Occipital lobe (tissue), 3 donors: ENCODE measurements at places on chromosomes 6 and 20. TPM values are rescaled to one million over a fixed set of nuclear protein-coding genes. Genes with fewer than 3 reads are reported as not detected.

The HSPA12B gene
- 1.7 TPM for total RNA-seq

The RHAG gene
- not detected for total RNA-seq

The MYBL2 gene
- 0.47 TPM for total RNA-seq

The TMEM244 gene
- 1.4 TPM for total RNA-seq

The SYNJ2 gene
- 7.2 TPM for total RNA-seq

The SIM1 gene
- not detected for total RNA-seq

The RWDD2A gene
- 9.4 TPM for total RNA-seq

The MEI4 gene
- 0.47 TPM for total RNA-seq

The TFAP2A gene
- total RNA-seq: not detected

The RAB22A gene
- total RNA-seq: 28.2 TPM

The HIVEP1 gene
- total RNA-seq: 22.0 TPM
